Hindlimb muscle (tissue), 1 donor: ENCODE measurements at places on chromosomes 5 and 9. TPM values are rescaled to one million over a fixed set of nuclear protein-coding genes. Genes with fewer than 3 reads are reported as not detected.

The PMPCA gene
- polyA plus RNA-seq = 39.9 TPM

The SPAG8 gene
- 1.7 TPM for polyA plus RNA-seq

The FGF18 gene
- polyA plus RNA-seq = 14.4 TPM

GRCh38 chr5:79236362-79236969 is 535 bp downstream of the JMY start:
- DNase-seq = no peak

GRCh38 chr9:127927988-127928675 is 2.4 kb downstream of the PIP5KL1 start:
- no peak for DNase-seq

GRCh38 chr5:67875601-67876000 is 340.0 kb upstream of the PIK3R1 start:
- DNase-seq = no peak

DNA sequence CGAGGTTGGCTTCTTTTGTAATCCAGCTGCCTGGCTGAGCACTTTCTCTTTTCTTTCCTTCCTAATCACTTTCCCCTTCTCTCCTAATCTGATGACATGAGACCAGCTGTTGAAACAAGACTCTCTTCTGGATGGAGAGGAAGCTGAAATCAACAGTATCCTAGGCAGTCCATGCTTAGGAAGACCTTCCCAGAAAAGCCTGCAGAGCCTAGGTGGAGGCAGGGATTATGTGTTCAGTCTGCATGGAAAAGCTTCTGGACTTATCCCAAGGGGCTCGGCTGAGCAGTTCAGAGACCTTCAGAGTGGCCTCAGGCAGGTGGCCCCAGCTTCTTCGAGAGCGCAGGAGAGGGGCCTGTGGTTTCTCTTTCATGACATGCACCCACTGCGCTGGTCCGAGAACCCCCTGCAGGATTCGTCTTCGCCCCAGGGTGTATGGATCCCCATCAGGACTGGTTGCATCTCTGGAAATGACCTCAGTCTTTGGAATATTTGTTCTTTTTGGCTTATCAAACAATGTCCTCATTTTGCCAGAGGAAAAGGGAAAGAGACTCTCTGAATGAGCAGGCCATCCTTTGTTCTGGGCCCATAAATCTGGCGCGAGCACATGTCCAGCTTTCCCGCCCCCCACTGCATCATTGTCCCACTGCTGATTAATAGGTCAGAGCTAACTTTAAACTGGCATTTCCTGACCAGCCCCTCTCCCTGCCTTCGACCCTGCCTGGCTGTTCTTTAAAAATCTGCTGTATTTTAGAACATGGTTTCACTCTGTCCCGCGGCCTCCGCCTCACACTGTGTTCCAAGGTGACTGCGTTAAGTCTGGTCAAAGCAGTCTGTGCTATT is 177.9 kb upstream of the KLF4 start:
- DNase-seq = peak; percentile 56

GRCh38 chr5:167853421-167853820 is 438.0 kb upstream of the WWC1 start:
- no peak for DNase-seq

DNA sequence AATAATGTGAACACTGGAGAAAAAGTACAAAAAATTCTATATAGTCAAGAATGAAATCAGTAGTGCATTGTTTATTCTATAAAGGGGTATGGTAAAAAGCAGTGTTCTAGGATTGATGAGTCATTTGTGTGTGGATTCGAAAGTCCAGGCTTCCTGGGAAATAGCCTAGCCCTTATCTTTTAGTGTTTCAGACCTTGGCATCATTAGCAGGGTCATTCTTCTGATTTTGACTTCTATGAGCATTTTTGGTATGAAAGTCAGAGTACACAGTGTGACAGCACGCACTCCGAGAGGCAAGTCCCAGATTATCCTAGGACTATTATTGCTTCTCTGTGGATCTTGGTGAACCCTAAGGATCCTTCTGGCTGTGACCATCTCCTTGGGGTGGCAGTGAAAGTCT is 16.9 kb downstream of the PCSK5 start:
- no peak for DNase-seq

The PTPRD gene
- 88.9 TPM for polyA plus RNA-seq

DNA sequence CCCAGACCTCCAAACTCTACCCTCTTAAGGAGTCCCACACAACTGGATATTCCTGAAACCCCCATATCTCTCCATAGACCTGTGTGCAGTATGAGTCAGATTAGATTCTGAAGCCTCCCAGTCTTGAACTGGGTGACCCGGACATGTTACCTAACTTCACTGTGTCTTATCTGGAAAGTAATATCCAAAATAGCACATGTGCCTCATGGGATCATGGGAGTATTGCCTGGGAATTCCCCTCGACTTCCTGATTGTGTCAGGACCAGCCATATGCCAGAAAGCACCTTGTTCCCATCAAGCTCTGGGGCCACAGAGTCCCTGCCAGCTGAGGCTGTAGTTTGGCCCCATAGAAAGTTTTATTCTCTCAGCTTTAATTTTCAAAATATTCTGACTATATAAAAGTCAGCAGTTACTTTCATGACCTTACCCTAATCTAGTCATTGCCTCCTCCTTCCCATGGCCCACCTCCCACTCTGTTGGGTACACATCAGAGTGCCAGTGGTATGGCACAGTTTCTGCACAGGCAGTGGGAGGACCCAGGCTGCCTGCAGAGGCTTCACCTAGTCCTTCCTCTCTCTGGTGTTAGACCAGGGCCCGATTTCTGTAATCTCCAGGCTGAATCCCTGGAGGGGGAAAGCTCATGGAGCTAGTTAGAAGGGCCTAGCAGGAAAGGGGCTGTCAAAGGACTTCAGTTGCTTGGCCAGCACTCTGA is 19.5 kb upstream of the B4GALT1 start:
- no peak for DNase-seq

- no peak for DNase-seq
Measured at GRCh38 chr9:136668983-136669790, 6.5 kb downstream of the EGFL7 start.

GRCh38 chr5:164346785-164347630 is 841.6 kb downstream of the MAT2B start:
- no peak for DNase-seq

The PFN3 gene
- polyA plus RNA-seq = not detected

The GHR gene
- 24.1 TPM for polyA plus RNA-seq

DNA sequence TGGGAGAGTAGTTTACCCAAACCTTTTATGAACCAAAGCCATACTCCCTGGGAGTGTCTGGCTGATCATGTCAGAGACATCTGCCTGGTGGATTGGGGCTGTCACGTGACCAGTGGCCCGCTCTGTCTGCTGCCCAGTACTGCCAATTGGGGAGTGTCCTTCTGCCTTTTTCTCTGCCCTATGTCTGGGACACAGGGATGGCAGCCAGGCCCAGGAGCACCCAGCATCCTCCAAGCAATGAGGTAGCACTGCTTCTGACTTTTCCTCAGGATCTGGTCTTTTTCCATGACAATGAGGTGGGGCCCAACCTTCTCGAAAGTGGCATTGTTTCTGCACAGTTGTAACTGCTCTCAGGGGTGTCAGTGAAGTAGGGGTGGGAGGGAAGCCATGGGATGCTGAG is 21.8 kb downstream of the DAPK1 start:
- DNase-seq = no peak

DNA sequence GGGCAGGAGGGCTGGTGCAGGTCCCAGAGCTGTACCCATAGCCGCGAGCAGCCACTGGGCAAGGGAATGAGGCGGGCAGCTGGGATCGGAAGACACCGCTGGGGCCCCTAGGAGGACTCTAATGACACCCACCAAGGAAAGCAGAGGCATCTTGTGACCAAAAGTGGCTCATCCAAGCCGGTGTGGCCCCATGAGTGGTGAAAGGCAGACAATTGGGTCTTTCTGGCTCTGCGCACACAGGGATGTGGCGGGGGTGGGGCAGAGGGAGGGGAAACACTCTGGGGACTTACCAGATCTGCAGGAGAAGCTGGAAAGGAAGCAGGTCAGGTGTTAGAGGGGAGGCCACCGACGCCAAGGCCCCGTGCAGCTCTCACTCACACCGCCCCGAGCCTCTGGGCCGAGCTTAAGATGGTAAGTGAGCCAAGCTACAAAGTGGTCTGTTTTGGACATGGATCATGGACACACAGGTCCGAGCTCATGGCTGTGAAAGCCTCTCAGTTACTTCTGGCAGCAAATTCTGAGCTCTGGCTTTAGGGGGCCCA is 42.3 kb upstream of the SARDH start:
- no peak for DNase-seq

GRCh38 chr5:931570-932145 is 39.0 kb downstream of the TRIP13 start:
- no peak for DNase-seq

- DNase-seq = no peak
Measured at GRCh38 chr5:140011297-140011802, 31.7 kb downstream of the NRG2 start.

- no peak for DNase-seq
Measured at GRCh38 chr5:65840071-65840470, 86.3 kb upstream of the ERBIN start.

The AK8 gene
- polyA plus RNA-seq = 0.48 TPM

GRCh38 chr5:180815293-180815917 is 12.8 kb upstream of the MGAT1 start:
- no peak for DNase-seq

DNA sequence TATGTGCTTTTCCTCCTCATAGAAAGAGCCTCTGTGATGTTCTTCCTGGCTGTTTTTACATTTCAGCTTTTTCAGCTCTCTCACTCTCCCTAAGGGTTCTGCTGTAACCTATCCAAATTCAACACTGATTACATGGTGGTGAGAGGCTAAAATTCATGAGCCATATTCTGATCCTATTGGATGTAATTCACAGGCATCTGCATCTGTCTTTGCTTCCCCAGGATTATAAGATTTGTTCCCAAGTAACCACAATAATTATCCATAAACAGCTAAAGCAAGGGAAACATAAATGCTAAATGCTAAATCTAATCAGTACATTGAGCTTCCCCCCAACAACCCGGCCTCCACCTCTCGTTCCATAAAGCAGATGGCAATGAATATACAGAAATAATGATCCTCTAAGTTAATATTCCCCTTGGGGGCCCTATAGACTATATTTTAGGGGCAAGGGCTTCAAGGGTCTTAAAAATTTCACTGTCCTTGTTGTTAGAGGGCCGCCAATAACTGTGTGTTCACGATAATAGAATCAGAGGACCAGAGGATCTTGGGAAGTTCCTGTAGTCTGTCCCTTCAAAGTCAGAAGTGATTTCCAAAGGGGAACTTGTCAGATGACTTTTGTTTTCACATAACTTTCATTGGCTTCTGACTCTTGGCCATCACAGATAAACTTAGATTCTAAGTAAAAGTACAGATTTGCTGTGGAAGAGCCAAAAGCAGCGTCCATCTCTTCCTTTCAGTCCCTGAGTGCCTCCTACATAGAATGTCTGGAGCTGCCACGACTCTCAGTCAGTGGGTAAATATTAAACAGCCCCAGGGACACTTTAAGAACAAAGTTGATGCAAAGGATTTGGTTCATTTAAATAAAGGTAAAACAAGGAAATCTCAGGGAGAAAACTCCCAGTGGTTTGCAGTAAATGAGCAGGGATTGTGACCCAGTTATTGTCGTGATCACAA is 125.6 kb downstream of the ALDH1A1 start:
- peak; percentile 87 for DNase-seq

The CDO1 gene
- polyA plus RNA-seq = 15.4 TPM
